ENCODE measurements at places on chromosomes 1 and 21.

DNA sequence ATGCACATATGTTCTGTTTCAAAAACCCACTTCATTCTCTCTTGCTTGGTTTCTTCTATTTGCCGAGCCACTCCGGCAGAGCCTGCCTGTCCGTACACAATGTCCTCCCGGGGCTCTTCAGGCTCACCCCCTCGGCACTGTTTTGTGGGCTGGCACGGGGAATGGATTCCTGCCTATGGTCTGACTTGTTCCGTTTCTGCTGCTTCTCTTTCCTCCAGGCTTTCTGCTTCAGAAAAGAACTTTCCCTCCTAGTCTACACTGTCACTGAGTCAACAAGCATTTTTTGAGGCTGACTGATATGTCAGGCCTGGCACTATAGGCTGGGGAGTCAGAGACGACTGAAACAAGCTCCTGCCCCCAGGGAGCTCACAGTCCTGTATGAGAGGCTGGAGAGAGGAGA, 28.4 kb upstream of the SARS1 start:
- DNase-seq, result no peak

GRCh38 chr1:53890522-53890941, 935 bp upstream of the YIPF1 start:
- no peak for DNase-seq

GRCh38 chr1:34358636-34359035, 181.9 kb downstream of the C1orf94 start:
- no peak for DNase-seq

DNA sequence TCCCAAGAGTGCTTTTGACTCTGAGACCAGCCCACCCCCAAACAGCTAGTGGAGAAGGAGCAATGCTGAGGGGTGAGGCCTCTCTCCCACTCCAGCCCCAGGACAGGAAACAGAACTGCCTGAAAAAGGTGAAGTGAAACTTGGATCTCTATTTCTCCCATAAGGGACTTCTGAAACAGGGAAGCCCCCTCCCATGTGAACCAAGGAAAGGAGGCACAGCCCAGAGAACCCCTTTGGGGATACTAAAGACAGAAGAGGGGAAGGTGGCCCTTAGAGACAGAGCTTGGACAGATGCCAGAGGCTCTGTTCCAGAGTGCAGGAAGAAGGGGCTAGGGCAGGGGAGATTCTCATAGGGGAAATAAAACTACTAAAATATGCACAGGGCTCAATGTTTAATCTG, 2.9 kb downstream of the TNFAIP8L2 start:
- no peak for DNase-seq

DNA sequence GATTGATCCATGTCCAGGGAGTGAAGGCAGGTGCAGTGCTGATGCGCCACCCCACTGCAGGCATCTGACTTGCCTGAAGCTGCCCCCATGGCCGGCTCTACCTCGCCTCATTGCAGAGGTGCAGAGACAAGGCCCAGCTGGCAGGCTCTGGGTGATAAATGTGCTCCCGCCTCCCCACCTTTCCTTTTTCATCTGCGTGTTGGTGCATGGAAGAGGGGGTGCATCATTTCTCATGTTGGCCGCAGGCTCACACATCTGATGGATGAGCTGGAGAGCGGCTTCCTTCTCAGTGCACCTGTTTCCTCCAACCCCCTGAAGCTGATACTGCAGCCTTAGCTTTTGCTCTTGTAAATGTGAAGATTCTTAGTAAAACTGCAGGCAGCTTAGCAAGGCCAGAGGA, 306.0 kb upstream of the KAZN start:
- DNase-seq, result no peak

DNA sequence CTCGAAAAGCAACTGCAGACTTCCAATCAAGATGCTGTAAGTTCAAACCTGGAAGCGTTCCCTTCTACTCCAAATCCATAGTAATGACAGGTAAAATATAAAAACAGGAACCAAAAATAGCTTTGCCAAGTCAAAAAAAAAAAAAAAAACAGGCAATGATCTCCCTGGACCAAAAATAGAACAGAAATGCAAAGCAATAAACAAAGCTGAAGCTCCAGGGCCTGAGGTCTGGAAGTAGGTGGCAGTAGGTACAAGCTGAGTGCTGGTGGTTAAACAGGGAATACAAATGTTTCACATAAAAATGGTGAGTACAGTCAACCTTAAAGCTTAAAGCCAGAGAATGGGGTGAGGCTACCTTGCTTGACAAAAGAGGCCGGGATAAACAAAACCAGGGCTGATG, 610.8 kb downstream of the SMYD3 start:
- DNase-seq, result no peak

DNA sequence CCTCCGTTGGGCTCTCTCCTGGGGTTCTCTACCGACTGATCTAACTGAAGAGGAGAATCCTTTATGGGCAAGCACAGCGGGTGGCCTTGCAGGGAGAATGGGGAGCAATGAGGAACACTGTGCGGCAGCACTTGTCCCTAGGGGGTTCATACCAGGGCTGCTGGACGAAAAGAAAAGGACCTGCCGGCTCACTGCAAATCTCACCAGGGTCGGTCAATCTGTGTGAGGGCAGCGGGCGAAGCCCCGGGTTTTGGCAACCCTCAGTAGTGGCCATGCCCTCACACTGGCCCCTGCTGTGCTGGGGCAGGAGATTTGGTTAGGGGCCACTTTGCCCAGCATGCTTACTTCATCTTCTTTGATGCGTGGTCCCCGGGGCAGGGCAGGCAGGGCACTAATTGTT, 5.9 kb downstream of the LHX9 start:
- peak; percentile 40 for DNase-seq

GRCh38 chr1:235430991-235431390, 63.8 kb downstream of the TBCE start:
- no peak for DNase-seq

GRCh38 chr1:41053316-41053715, 31.8 kb upstream of the SLFNL1 start:
- DNase-seq, result no peak

GRCh38 chr1:37458551-37458950, 15.8 kb upstream of the ZC3H12A start:
- DNase-seq, result no peak

DNA sequence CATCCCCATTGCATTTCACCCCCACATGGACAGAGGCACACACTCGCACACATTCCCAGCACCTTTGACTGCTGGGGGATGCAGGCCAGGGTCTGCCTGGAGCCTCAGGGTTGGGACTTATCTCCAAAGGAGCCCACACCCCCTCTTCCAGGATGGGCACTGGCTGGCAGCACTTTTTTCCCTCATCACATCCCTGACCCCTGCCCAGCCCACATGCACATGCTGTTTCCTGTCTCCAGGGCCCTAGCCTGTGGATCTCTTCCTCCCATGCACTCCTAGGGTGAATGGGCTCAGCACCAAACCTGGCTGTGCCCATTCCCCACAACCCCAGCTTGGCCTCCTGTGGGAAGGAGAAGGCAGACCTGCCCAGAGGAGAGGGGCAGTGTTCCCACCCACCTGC, 59.3 kb downstream of the STUM start:
- DNase-seq, result no peak

- no peak for DNase-seq
Observed at GRCh38 chr1:37043101-37043500, 8.8 kb upstream of the GRIK3 start.

DNA sequence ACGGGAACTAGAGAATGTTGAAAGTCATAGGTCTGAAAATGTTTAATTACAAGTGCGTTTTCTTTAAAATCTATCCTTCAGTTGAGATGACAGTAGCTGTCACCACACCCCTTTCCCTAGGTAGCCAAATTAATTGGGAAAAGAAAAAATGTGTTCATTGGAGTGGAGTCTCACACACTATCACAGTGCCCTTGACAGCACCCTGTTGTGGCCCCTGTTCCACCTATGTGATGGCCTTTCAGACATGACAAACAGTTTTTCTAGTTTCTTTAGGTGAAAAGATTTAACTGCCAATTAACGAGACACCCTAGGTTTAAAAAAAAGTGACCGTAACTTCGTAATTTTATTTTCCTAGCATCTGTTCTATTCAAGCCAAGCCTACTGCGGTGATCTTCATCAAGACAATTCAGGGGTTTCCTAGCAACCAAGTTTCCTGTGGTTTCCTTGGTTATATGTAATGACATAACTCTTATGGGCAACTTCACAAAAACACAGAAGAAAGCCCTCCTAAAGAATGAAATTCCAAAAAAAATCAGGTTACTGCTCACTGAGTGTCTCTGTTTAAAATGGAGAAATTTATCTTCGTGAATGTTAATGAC, 298.3 kb downstream of the PDE4B start:
- DNase-seq, result peak; percentile 66

- DNase-seq, result no peak
Observed at GRCh38 chr1:63775418-63776127, 1.8 kb downstream of the ROR1 start.

DNA sequence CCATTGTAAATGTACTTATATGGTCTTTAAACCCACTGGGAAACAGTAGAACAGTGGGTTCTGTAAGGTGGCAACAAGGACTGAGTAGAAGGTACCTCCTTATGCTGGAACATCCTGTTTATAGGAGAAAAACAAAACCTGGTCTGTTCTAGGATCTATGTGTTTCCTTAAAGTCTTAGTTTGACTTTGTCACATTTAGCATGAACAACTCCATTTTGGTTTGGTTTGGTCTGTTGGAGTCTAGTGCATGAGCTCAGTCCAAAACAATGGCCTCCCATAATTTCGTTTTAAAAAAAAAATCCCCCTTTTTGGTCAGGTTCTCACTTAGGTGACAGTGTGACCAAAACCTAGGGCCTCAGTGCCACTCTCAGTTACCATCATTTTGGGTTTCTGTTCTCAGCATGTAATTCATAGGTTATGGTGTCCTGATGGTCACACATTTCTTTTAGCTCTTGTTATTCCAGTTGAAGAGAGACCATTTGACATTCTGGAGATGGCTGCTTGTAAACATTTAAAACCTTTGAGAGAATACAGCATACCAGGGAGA, 66.4 kb upstream of the IL12RB2 start:
- DNase-seq, result no peak

GRCh38 chr1:23343221-23344110, 618 bp downstream of the HNRNPR start:
- DNase-seq, result peak; percentile 80

DNA sequence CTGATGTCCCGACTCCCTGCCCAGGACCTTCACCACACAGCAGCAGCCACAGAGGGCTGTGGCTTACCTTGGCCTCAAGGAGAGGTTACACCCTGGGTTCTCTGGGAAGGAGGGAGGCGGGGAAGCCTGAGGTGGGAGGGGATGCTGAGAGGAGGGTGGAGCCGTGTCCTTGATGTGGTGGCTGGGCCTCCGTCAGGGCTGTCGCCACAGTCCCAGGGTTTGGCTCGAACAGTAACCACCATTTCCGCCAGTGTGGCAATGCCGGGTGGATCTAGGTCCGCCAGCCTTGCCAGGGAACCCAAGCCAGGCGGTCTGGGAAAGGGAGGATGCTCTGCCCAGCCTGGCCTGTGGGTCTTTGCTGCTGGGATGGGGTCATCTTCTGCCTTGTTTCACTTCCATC, 18.4 kb upstream of the CDCA8 start:
- DNase-seq, result no peak

DNA sequence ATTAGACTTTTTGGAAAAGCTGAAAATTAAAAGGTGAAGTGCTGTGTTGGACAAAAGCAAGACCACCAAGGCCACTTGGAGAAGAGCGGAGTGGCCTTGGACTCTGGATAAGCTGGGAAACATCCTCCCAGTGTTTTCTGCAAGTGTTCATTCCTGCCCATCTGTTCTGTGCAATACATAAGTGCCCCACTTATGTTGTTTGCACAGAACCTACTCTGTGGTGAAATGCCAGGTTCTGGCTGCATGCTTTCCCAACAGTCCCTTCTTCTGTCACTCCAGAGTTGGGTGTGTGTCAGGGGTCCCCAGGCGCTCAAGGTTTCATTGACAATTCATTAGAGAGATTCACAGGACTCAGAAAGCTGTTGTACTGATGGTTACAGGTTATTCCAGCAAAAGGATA, 30.3 kb downstream of the NHLH2 start:
- no peak for DNase-seq

DNA sequence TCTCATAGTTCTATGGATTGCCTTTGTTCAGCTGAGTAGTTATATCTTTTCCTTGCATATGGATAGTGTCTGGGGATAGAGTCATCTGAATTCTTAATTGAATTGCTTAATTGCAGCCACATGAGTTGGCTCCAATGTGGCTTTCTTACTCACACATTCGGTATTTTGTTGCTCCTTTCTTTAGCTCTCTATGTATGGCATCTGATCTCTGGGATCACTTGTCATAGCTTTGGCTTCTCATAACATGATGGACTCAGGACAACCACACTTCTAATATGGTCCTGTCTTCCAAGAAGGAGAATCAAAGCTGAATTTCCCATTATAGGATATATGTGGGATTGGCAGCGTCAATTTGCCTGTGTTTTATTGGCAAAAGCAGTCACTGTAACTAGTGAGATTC, 716.2 kb downstream of the NCAM2 start:
- DNase-seq, result no peak

- peak; percentile 8 for DNase-seq
Observed at GRCh38 chr1:160494620-160495019, 28.4 kb downstream of the SLAMF6 start.

DNA sequence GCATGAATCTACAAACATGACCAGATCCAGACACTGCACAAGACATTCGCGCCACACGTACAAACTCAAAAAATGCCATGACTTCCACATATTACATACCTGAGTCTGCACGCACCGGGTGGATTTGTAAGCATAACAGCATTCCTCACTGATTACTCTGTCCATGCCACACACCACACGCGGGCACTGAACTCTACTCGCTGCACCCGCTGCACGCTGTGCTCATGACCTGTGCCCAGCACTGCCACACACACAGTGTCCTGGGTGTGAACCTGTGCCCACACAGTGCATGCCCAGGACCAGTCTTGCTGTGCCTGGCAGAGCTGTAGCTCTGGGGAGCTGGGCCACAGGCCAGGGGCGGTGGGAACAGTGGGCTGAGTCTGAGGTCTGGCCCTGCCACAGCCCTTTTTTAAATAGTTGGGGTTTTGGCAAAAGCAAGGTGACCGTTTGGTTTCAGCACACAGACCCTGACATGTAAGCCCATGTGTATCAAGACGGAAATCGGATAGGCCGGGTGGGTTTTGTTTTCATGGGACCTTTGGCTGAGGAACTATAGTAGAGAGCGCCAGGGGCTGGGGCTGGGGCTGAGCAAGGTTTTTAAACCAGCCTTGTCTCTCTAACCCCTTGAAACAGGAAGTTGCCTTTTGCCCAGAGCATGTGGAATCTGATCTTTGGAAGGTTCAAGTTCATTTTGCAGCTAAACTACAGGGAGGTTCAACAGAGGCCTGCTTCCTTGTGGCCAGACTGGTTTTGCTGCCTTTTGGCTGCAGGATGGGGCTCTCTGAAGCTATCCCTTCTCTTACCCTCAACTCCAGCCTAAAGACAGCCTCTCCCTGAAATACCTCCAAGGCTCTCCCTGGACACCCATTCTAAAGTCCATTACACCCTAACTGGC, 12.3 kb upstream of the GOLT1A start:
- DNase-seq, result no peak

GRCh38 chr1:119090250-119090649, 50.2 kb downstream of the WARS2 start:
- no peak for DNase-seq

Measured in neural progenitor cell (in vitro differentiated cells).